Esophagus squamous epithelium (tissue), 5 donors: ENCODE measurements at places on chromosomes 11 and 22. TPM values are rescaled to one million over a fixed set of nuclear protein-coding genes. Genes with fewer than 3 reads are reported as not detected.

Gene C11orf97
- total RNA-seq: not detected

Gene RAB38
- 81.3 TPM for total RNA-seq

Gene BDNF
- total RNA-seq: 0.92 TPM

Gene MIAT
- total RNA-seq: 0.50 TPM

Gene MMP10
- total RNA-seq: not detected

Gene SCARF2
- total RNA-seq: 1.1 TPM

Gene GGTLC3
- not detected for total RNA-seq

Gene TMEM86A
- 4.8 TPM for total RNA-seq

Gene CHST1
- total RNA-seq: 1.1 TPM

Gene TCN2
- 3.6 TPM for total RNA-seq

DNA sequence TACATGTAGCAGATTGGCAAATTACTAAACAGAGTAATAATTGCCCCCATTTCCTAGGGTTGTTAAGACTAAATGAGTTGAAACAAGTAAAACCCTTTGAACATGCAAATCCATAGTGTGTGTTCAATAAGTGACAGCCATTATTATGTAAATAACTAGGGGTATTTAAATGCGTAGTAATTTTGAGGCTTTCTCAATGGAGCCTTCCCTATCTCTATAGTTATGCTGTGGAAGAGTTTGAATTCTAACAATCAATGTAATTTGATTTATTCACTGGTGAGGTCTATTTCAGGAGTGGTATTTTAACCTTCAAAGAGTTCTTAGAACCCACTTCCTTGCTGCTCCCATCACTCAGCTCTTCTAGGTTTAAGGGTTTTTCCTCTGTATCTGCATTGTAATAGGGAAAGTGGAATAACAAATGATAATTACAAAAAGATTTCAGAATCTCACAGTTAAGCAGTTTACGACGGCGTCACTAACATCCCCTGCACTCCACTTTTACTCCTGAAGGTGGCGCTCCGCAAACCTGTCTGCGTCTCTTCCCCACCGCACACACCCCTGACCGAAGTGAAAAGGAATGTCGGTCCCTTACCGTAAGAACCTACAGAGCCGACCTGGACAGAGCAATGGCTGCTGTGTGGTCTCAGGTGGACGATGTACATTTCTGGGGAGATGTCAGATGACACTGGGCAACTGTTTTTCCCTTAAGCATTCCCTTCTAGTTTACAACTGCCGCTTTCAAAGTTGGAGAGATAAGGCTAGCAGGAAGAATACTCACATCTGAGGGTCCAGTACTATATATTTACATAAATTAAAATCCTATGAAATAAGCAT is 80.8 kb downstream of the ZC3H12C start:
- H3K36me3 ChIP-seq: no peaks in the 10 kb centered on the region
- DNase-seq: no peak
- no peak overlapping the region for H3K27ac ChIP-seq
- H3K4me3 ChIP-seq: no peak overlapping the region
- H3K27me3 ChIP-seq: no peaks in the 10 kb centered on the region

- H3K27me3 ChIP-seq: no peaks in the 10 kb centered on the region
- no peak overlapping the region for H3K27ac ChIP-seq
- no peaks in the 10 kb centered on the region for H3K36me3 ChIP-seq
Measured at GRCh38 chr11:65727865-65728264, 7.3 kb upstream of the RNASEH2C start.

DNA sequence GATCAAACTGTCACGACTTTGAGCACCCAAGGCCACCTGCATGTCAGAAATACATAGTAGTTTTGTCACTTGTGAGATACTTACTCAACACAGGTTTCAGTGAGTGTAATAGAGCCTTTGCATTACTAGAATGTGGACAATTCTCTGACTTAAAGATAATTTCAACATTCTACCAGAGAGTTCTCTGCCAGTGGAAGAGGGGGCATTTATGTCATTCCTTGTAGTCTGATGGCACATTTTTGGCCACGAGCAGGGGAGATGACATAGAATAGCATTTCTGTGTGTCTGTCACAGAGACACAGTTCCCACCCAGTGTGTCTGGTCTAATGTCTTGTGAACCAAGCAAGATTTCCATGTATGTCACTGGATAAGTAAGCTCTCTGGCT is 112.5 kb downstream of the DBX1 start:
- H3K36me3 ChIP-seq: peaks cover 12% of the 10 kb centered on the region
- H3K4me1 ChIP-seq: peaks cover 50% of the 10 kb centered on the region
- H3K27me3 ChIP-seq: no peaks in the 10 kb centered on the region
- no peak for DNase-seq
- no peak overlapping the region for H3K4me3 ChIP-seq

DNA sequence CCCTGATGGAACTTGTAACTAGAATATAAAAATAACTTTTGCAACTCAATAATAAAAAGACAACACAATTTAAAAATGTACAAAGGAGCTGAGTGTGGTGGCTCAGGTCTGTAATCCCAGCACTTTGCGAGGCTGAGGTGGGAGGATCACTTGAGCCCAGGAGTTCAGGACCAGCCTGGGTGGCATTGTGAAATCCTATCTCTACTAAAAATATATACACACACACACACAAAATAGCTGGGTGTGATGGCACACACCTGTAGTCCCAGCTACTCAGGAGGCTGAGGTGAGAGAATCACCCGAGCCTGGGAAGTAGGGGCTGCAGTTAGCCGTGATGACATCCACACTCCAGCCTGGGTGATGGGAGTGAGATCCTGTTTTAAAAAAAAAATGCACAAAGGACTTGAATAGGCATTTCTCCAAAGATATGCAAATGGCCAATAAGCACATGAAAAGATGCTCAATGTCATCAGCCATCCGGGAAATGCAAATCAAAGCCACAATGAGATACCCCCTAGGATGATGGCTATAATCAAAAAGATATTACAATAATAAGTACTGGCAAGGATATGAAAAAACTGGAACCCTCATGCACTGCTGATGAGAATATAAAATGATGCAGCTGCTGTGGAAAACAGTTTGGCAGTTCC is 59.8 kb upstream of the SEPTIN5 start:
- no peaks in the 10 kb centered on the region for H3K36me3 ChIP-seq
- peaks cover 3% of the 10 kb centered on the region for H3K27me3 ChIP-seq
- no peaks in the 10 kb centered on the region for H3K4me1 ChIP-seq
- no peak overlapping the region for H3K27ac ChIP-seq
- H3K4me3 ChIP-seq: no peak overlapping the region

GRCh38 chr11:87092159-87092558 is 54.4 kb downstream of the TMEM135 start:
- H3K27ac ChIP-seq: no peak overlapping the region
- H3K4me3 ChIP-seq: no peak overlapping the region
- H3K36me3 ChIP-seq: no peaks in the 10 kb centered on the region
- no peaks in the 10 kb centered on the region for H3K27me3 ChIP-seq

DNA sequence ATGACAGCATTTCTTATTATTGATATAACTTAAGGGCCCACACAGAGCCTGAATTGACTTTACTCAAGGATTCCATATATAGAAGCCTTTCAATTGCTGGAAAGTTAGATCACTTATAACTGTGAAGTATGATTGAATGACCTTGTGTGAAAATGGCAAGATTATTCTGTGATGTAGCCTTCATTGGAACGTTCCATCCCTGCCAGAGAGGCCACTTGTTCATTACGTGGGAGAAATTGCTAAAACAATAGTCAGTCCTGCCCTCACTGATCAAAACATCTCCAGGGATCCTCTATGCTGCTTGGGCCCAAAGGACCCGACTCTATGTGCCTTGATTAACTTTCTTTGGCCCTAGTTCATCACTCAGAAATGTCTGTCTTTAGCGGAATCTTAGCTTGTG is 159.5 kb upstream of the BLID start:
- H3K4me3 ChIP-seq: no peak overlapping the region
- no peaks in the 10 kb centered on the region for H3K36me3 ChIP-seq
- H3K4me1 ChIP-seq: no peaks in the 10 kb centered on the region
- no peak for DNase-seq

GRCh38 chr11:66855574-66856495 is 1.0 kb upstream of the LRFN4 start:
- peak overlapping the region; percentile 54 for H3K4me3 ChIP-seq
- peak; percentile 55 for DNase-seq
- H3K36me3 ChIP-seq: no peaks in the 10 kb centered on the region
- no peaks in the 10 kb centered on the region for H3K27me3 ChIP-seq
- H3K27ac ChIP-seq: peak overlapping the region; percentile 87

GRCh38 chr11:35138606-35138942 is 397 bp upstream of the CD44 start:
- DNase-seq: no peak
- H3K4me1 ChIP-seq: peaks cover 74% of the 10 kb centered on the region
- no peaks in the 10 kb centered on the region for H3K36me3 ChIP-seq
- H3K27ac ChIP-seq: peak overlapping the region; percentile 98
- no peaks in the 10 kb centered on the region for H3K27me3 ChIP-seq
